ENCODE measurements at places on chromosomes 1 and 21.

DNA sequence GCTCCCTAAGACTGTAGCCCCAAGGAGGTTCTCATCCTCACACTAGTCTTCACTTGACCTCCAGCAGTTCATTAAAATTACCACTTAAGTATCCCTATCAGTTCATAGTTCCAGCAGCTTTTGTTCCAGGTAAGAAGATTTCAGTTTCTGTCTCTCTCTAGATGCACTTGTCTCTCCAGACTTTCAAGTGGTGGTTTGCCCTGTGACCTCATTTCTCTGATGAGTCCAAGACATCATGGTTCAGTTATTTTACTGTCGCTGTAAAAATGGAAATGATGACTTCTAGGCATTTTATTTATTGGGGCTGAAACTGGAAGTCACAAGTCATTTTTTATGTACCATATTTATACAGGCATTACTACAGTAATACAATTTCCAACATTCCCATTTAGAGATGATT lies 17.9 kb upstream of the RGS18 start:
- H3K27ac ChIP-seq = no peak overlapping the region
- H3K27me3 ChIP-seq = no peaks in the 10 kb centered on the region
- no peak for DNase-seq

- no peaks in the 10 kb centered on the region for H3K36me3 ChIP-seq
- peaks cover 2% of the 10 kb centered on the region for H3K27me3 ChIP-seq
- no peak overlapping the region for H3K27ac ChIP-seq
- DNase-seq = no peak
- H3K4me1 ChIP-seq = no peaks in the 10 kb centered on the region
Observed at GRCh38 chr1:81545734-81546133, 255.0 kb upstream of the ADGRL2 start.

DNA sequence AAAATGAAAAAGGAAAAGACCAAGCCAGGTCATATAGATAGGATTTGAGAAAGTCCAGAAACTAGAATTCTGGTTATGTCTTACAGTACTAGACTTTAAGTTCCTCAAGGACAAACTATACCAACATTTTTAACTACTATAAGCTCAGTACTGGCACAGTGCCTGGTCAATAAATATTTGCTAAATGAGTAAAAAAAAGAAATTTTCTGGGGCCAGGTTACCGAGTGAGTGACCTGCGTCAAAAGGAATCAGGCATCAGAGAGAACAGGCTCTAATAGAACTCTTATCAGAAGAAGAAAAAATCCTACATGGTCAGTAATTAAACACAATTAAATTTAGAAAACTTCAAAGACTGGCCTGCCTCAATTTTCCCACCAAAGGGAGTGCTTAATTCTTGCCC lies 23.8 kb upstream of the YRDC start:
- peaks cover 15% of the 10 kb centered on the region for H3K36me3 ChIP-seq
- H3K4me1 ChIP-seq = peaks cover under 1% of the 10 kb centered on the region
- DNase-seq = no peak
- no peak overlapping the region for H3K27ac ChIP-seq

DNA sequence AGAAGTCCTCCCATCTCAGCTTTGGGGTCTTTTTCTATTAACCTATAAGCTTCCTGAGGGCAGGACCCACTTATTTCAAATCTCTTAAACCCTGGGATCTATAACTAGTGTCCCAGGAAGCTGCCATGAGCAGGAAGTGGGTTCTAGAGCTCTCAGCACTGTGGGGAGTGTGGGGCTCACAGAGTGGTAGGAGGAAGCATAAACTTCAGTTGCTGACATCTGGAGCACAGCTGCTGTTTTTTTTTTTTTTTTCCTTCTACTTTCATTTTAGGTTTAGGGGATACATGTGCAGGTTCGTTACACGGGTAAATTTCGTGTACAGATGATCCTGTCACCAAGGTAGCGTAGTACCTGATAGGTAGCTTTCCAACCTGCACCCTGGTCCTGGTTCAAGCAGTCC lies 59.3 kb downstream of the AK4 start:
- peaks cover 9% of the 10 kb centered on the region for H3K27me3 ChIP-seq
- no peak overlapping the region for H3K4me3 ChIP-seq
- H3K36me3 ChIP-seq = peaks cover 10% of the 10 kb centered on the region
- DNase-seq = no peak
- H3K27ac ChIP-seq = no peak overlapping the region
- H3K4me1 ChIP-seq = peaks cover 9% of the 10 kb centered on the region

DNA sequence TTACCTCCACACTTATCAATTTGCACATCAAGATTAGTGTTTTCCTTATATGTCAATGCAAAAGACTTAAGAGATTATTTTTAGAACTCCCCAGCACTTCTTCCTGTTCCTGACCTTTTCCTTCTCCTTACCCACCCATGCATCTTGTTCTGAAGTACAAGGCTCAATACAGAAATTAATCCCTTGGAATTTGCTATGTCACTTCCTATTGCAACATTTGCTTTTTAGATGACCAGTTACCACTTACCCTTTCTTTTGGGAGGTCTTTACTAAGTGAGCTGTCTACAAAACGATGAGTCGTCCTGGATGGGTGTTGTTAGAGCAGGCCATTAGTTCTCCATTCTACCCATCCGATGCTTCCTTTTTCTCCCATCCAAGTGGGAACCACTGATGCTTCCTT lies 221.2 kb downstream of the FMN2 start:
- H3K27ac ChIP-seq = no peak overlapping the region
- DNase-seq = no peak
- H3K4me1 ChIP-seq = no peaks in the 10 kb centered on the region
- H3K36me3 ChIP-seq = no peaks in the 10 kb centered on the region
- no peak overlapping the region for H3K4me3 ChIP-seq

DNA sequence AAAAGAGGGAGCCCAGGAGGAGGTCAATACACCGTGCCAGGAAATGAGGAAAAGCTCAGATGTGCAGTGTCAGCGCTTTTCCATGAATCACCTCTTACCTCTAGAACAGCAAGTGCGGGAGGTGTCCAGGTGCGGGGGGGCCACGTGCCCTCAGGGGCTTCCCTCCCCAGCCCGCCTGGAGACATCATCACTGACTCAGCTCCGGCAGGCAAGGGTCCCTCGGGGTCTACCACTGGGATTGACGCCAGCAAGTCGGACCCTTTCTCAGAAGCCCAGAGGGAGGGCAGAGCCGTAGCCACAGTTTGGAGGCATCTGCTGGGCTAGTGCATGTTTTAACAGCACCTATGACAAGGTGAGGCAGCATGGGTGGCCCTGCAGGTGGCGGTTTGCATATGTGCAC lies 67.4 kb upstream of the TRAPPC10 start:
- H3K4me1 ChIP-seq = peaks cover 6% of the 10 kb centered on the region
- H3K27me3 ChIP-seq = no peaks in the 10 kb centered on the region
- no peak overlapping the region for H3K27ac ChIP-seq
- no peak for DNase-seq
- H3K4me3 ChIP-seq = no peak overlapping the region

DNA sequence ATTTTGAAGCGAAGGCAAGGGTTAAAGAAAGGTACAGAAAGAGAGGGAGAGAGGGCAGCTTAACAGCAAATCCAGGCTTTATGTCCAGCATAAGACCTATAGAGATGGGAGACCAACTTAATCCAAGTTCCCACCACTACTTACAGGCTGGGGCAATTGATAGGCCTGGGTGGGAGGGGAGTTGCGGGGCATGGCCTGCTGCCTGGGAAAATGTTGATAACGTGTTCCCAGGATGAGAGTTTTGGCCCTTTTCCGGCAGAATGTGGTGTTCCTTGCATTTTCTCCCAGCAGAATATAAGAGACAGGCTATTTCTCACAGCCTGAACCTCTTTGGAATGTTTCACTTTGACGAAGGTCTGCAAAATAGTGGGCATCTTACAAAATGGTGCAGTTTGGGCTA lies 34.9 kb upstream of the PLA2G5 start:
- no peak overlapping the region for H3K27ac ChIP-seq
- peaks cover 10% of the 10 kb centered on the region for H3K27me3 ChIP-seq
- H3K36me3 ChIP-seq = peaks cover 4% of the 10 kb centered on the region

- no peaks in the 10 kb centered on the region for H3K36me3 ChIP-seq
- DNase-seq = no peak
- no peaks in the 10 kb centered on the region for H3K4me1 ChIP-seq
- H3K27ac ChIP-seq = no peak overlapping the region
- H3K27me3 ChIP-seq = no peaks in the 10 kb centered on the region
Observed at GRCh38 chr21:42028766-42029425, 18.7 kb upstream of the ZBTB21 start.

DNA sequence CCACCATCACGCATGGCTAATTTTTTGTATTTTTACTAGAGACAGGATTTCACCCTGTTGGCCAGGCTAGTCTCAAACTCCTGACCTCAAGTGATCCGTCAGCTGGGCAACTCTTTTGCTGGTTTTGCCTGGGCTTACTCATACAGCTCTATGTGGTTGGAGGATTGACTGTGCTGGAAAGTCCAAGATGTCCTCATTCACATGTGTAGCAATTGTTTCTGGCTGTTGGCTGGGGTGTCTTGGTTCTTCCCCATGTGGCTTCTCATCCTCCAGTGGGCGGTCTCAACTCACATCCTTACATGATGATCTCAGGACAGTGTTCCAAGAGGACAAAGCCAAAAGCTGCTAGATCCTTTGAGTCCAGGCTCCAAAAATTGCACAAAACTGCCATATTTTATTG lies 53.3 kb downstream of the TEX35 start:
- no peak overlapping the region for H3K27ac ChIP-seq
- peaks cover 5% of the 10 kb centered on the region for H3K27me3 ChIP-seq
- peaks cover 3% of the 10 kb centered on the region for H3K4me1 ChIP-seq
- H3K4me3 ChIP-seq = no peak overlapping the region
- DNase-seq = peak; percentile 9

GRCh38 chr1:39872698-39873097 lies 10.6 kb downstream of the TRIT1 start:
- no peaks in the 10 kb centered on the region for H3K27me3 ChIP-seq
- no peak overlapping the region for H3K4me3 ChIP-seq

DNA sequence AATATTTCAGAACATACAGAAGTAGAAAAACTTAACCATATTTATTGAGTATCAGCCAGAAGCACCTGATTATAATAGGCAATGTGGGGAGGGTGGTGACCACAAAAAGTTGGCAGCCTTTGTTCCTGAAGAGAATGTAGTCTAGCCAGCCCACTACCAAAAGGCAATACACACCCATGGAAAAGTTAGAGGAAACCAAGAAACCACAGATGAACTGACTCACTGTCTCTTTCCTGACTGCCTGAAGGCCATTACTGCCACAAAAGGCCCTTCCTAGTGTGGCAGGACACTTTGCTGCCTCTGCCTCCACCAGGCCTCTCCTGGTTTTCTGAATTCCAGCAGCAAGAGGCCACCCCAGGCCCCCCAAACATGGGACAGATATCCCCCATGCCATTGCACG lies 14.6 kb upstream of the PROX1 start:
- peaks cover 51% of the 10 kb centered on the region for H3K27me3 ChIP-seq
- H3K36me3 ChIP-seq = no peaks in the 10 kb centered on the region
- H3K27ac ChIP-seq = no peak overlapping the region
- no peak overlapping the region for H3K4me3 ChIP-seq
- H3K4me1 ChIP-seq = no peaks in the 10 kb centered on the region

DNA sequence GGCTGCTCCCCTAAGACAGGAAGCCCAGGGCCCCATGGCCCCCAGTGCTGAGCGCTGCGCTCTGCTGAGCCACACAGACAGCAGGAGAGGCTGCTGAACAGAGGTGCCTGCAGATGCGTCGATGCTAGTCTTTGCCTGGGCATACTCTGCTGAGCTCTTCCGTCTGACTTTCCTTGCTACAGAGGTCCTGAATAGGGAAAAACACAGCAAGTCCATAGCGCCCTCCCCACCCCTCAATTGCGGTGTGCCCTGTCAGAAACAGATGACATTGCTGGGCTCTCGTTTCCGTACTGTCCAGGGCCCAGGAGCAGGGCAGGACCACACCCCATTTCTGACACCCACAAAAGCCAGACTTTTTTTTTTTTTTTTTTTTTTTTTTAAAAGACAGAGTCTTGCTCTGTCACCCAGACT lies 252.5 kb downstream of the SDCCAG8 start:
- H3K4me1 ChIP-seq = peaks cover 22% of the 10 kb centered on the region
- no peak overlapping the region for H3K4me3 ChIP-seq
- no peaks in the 10 kb centered on the region for H3K27me3 ChIP-seq
- H3K27ac ChIP-seq = no peak overlapping the region
- DNase-seq = peak; percentile 20
- H3K36me3 ChIP-seq = peaks cover 9% of the 10 kb centered on the region

DNA sequence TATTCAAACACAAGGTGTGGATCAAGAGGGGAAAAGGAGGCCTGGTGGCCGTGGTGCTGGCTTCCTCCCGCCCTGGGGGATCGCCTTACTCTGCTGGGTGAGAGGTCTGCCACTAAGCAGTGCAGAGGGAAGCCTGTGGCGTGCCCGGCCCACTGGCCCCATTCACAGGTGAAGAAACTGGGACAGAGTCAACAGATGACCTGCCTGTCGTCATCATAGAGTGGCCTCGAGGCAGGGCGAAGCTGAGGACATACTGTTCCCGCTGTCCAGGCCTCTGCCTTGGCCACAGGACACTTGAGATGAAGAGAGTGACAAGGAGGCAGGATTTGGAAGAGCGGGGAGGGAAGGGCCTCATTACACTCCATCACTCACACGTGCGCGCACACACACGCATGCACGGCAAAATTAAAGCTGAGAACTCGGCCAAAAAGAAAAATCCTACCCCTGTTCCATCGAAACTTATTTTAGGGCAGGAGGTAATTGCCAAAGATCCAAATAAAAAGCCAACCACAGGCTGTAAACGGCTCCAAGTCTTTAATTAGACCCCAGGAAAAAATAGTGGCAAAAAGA lies 50.5 kb downstream of the CASZ1 start:
- no peaks in the 10 kb centered on the region for H3K4me1 ChIP-seq
- no peak for DNase-seq
- no peaks in the 10 kb centered on the region for H3K27me3 ChIP-seq
- H3K27ac ChIP-seq = no peak overlapping the region

DNA sequence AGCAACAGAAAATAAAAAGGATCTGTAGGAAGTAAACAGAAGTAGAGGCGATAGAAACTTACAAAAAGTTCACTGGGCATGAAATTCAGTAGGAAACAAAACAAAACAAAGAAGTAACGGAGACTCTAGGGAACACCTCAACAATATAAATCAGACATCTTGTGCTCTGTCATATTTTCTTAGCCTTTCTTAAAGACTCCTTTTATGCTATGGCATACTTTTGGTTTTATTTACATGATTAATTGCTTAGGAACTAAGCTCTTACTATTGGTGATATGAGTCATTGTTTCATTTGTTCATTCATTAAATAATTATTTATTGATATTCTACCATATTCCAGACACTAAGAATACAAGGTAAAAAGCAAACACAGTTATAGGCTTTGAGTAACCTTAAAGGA lies 126.6 kb downstream of the KCNT2 start:
- H3K27me3 ChIP-seq = no peaks in the 10 kb centered on the region
- no peak overlapping the region for H3K27ac ChIP-seq
- H3K4me1 ChIP-seq = no peaks in the 10 kb centered on the region
- H3K4me3 ChIP-seq = no peak overlapping the region
- H3K36me3 ChIP-seq = no peaks in the 10 kb centered on the region

DNA sequence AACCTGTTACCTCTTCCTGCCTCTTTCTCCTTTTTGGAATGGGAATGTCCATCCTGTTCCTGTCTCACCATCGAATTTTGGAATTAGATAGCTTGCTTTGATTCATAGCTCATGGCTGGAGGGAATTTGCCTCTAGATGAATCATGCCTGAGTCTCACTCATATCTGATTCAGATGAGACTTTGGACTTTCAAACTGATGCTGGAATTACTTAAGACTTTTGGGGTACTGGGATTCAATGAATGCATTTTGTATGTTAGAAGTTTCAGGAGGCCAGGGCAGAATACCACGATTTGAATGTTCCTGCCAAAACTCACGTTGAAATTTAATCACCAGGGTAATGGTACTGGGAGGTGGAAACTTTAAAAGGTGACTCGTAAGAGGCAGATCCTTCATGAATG lies 132.4 kb downstream of the DSCAM start:
- no peak overlapping the region for H3K27ac ChIP-seq
- peaks cover under 1% of the 10 kb centered on the region for H3K27me3 ChIP-seq
- no peak overlapping the region for H3K4me3 ChIP-seq
- H3K4me1 ChIP-seq = no peaks in the 10 kb centered on the region
- H3K36me3 ChIP-seq = no peaks in the 10 kb centered on the region

GRCh38 chr1:206538901-206539640 lies 31.7 kb downstream of the RASSF5 start:
- no peaks in the 10 kb centered on the region for H3K36me3 ChIP-seq
- no peaks in the 10 kb centered on the region for H3K27me3 ChIP-seq
- no peak for DNase-seq

All from activated naive CD8-positive, alpha-beta T cell treated with anti-CD3 and anti-CD28 coated beads for 36 hours (primary cell).